Umbilical cord (tissue), 2 donors: ENCODE measurements at places on chromosomes 7 and 10. TPM values are rescaled to one million over a fixed set of nuclear protein-coding genes. Genes with fewer than 3 reads are reported as not detected.

Gene CCL26
- not detected for total RNA-seq

Gene NUTM2A
- total RNA-seq, result not detected

Gene DDX50
- total RNA-seq, result 63.1 TPM

Gene GPNMB
- total RNA-seq, result 77.5 TPM

DNA sequence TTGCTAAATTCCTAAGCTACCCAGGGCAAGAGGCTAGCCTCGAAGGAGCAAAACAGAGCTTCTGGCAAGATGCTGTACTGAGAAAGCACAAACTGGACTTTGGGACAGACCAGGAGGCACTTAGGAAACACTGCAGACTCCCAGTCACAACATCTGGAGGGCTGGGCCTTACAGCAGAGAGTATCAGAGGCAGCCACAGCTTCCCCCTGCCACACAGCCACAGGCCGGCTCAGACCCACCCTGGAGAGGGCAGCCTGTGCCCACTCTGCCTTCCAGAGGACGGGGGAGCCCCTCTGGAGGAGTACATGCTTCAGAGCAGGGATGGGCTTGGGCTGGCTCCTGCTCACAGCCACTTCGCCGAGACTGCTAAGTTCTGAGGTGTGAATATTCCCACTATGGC is 17.4 kb downstream of the ESYT2 start:
- DNase-seq, result no peak

DNA sequence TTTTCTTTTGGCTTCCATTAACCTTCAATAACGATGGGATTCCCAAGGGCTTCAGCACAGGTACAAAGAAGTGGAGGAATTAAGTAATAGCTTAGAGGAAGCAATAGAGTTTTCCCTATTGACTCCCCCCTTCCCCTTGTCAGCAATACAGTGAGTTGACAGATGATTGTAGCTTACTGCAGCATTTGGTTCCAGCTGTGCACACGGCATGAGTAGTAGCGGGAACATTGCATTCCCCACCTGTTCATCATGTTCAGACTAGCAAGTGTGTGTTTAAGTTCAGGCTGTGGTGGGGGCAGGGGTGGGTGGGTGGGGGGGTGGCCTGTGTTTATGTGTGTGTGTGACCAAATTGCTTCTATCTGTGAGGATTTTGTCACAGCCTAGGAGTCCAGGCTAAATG is 4.6 kb upstream of the ADRA2A start:
- no peak for DNase-seq

DNA sequence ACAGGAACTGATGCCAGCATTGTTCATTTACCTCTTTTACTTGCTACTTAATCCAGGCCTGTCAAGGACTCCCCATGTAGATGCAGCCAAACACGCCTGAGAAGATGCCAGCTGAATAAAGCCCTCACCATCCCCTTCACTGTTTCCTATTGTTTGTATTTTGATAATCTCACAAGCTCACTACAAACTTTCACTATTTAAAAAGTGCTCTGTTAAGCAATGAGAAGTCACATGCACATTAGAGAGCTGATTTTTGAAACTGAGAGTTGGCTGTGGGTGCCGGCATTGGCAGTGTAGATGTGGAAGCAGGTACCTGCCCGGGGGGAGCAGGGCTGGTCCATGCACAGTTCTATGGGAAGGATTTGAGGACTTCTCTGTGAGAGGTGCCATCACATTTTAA is 169.8 kb upstream of the GRB10 start:
- no peak for DNase-seq

DNA sequence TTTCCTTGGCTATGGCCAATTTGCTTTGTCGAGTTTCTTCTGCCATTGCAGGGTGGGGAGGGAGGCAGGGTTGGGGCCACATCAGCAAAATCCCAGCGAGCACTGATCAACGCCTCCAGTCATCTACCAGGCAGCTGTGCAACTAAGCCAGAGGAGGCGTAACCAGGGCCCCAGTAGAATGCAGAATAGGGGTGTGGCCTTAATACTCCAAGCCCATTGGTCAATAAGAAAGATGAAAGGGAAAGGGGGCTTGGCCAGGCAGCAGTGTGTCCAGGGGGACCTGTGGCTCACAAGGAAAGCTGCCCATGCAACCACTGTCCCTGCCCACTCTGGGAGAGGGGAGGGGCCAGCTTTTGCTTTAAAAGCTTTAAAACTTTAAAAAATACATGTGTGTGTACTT is 21.5 kb upstream of the GGCT start:
- no peak for DNase-seq

DNA sequence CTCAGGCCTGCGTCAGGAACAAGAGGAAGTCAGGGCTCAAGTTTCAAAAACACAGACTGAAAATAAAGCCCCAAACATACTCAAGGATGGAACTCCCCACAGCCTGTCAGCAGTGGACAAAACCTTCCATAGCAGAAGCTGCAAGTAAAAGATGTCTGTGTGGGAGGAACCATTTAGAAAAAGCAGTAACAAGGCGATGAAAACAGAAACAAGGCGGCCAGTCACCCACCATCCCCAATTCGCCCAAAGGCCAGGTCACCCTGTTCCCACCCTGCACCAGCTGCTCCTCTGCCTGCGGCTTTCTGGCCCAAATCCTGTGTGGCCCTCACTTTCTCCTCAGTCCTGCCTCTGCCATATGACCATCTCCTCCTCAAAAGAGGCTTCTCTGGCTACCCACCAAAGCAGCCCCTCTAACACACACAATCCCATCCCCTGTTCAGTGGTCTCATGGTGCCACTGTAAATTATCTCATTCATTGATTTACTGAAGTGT is 27.8 kb downstream of the KCNMA1 start:
- peak; percentile 69 for DNase-seq

GRCh38 chr10:87961314-87961713 is 97.9 kb downstream of the PTEN start:
- no peak for DNase-seq

DNA sequence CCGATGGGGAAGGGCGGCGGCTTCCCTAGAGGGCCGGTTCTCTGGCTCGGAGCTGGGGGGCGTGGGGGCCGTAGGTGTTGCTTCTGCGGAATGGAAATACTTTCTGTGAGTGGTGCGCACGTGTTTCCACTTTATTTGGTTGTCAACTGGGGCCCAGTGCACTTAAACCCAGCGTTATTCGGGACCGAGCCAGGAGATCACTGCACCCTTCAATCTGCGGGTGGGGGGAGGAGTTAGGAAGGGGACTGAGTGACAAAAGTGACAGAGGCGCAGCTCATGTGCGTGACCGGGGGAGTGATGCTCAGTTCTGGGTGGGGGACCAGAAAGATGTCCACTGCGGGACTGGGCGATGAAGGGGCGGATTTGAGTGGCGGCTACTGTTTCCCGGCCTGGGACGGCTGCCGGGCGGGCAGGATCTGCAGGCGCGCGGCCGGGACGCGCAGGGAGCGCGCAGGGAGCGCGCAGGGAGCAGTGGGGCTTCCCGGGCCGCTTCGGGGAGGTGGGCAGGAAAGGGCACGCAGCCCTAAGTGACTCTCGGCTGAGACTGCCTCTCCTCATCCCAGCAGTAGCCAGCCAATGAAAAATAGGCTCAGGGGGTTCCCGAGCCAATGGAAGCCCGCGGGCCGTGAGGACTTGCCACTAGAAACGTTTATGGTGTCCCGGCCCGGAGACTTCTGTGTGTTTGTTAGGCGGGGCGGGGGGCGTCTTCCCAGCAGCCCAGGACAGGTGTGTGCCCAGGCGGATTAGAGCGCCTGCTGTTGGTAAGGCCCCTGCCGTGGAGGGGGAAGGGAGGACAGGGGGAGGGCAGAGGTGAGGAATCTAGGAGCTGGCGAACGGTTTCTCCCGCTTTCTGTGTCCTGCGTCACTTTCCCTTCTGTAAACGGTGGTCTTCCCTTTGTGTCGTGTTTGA is 54.3 kb upstream of the KDM7A start:
- peak; percentile 41 for DNase-seq
